ENCODE measurements at places on chromosomes 3 and 15.
A peak's percentile ranks its signal among the peaks of the same experiment; 100 is the strongest.

GRCh38 chr3:126880901-126881300 lies 102.0 kb upstream of the PLXNA1 start:
- no peak for DNase-seq

DNA sequence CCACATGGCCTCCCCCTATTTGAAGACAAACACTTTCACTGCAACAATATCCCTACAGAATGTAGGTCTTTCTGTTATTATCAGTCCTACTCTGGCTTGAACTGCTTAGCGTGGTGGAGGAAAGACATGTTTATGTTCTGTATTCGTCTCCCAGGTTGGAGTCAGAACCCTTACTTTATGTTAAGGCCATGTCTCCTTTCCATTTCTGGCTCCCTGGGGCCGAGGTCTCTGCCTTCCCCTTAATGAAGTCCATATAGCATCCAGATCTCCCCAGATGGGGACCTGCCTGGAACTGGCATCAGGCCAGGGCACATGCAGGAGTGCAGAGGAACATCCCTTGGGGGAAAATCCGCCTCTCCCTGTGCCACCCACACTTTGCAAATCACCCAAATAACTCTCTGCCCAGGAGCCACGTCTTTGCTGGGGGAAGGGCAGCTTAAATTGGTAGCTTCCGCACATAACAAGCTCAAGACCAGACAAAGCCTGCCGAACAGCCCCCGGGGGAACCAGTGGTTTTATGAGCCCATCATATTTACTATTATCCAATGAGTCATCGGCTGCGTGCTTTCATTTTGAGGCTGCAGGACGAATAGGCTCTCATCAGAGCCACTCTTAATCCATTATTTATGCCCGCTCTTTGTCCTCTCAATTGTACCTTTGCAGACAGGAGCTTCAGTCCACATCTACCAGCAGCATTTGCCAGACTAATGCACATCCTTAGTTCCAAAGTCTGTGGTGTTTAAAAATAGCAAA lies 237.0 kb downstream of the UACA start:
- no peak for DNase-seq

- DNase-seq, result no peak
Measured at GRCh38 chr3:158159714-158160113, 49.8 kb downstream of the RSRC1 start.

GRCh38 chr3:78969483-78969882 lies 798.3 kb downstream of the ROBO1 start:
- no peak for DNase-seq

- no peak for DNase-seq
Measured at GRCh38 chr15:58241872-58242271, 103.7 kb downstream of the AQP9 start.

DNA sequence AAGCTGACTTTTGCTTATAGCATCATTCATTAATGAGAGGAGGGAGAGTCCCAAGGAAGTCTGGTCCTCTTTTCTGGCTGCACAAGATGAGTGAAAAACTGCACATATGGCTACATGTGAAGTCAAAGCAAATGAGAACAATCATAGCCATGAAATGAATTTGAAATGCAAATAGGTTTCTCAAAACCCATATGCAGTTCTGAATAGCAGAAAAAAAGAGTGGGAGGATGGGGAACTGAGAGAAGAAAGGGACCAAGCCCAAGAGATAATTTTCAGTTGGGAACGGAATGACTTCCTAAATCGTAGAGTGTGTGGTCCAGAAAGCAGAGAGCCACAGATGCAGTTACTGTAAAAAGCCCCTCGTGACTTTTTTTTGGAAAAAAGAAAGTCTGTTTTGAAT lies 66.3 kb downstream of the GTPBP8 start:
- DNase-seq, result no peak

GRCh38 chr3:9915254-9916141 lies 1.4 kb upstream of the IL17RC start:
- peak; percentile 88 for DNase-seq

DNA sequence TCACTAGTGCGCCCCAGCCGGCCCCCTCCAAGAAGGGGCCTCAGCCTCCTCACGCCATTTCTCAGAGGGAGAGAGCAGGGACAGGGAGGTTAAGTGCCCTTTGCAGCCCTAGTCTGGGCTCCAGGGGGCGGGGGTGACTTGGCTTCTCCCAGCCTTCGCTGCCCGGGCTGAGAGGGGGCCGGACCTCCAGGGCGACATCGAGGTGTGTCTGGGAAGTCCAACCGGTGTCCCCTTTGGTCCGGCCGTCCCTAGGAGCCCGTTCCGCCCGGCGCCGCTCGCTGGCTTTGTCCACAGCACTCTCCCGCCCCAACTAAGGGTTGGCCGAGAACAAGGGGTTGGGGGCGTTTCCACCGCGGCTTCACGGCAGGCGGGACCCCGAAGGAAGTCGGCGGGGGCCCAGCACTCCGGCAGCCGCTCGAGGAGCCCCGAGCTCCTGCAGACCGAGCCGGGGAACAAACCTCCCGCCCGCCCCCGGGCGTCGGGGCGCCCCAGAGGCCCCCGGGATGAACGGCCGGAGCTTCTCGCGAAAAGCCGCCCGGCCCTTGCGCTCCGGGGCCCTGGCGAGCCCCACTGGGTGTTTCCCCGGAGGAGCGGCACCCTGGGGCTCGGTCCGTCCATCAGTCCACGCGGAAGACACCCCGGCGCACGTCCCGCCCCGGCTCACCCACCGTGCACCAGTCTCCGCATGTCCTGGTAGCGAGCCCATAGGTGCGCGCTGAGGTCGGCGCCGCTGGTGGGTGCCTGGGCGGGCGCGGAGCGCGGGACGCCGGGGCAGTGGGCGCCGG lies 627 bp downstream of the NT5DC2 start:
- DNase-seq, result peak; percentile 40

DNA sequence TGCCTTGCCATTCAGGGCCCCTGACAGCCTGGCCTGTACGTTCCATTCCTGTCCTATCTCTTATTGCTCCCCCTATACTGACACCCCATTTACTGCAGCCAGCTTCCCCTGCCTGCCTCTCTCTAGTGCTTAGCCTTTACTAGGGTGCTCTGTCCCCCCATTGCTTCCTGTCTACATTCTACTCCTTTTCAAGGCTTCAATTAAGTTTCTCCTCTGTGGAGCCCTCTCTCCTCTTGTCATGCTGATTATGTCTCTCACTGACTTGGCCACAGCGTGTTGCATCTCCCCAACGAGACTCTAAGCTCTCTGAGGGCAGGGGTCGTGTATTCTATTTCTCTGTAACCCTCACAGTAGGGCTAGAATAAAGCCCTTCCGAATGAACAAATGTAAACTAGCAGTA lies 185.2 kb downstream of the RPLP1 start:
- no peak for DNase-seq

DNA sequence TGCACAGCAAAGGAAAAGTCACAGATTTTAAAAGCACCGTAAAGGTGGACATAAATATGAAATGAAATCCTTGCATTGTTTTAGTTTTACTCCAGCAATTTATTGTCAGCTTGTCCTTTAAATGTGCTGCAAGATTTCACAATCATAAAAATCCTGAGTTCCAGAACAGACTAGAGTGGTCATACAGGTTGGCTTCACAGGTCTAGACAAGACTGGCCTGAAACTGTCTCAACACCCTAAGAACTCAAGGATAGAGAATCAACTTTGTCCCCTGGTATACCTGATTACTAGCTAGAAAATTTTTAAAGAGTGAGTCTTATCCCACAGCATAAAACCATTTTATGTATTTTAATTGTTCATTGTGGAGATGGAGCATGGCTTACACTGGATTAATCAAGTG lies 521.7 kb upstream of the MCTP2 start:
- no peak for DNase-seq

DNA sequence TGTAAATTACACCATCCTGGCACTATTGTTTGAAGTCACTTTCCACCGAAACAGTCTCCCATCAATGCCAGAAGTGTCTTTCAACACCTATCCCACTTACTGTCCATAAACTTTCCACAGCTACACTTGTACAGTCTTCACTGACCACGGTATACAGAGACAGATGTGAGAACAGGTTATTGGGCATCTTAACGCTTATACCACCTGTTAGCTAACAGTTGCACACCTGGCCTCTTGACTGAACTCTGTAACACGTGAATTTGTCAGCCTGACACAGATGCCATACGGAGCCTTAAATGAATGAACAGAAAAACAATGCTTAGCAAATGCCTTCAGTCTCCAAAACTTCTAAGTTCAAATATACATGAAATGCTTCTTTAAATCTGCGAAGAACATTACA lies 440.5 kb downstream of the SHQ1 start:
- DNase-seq, result no peak

DNA sequence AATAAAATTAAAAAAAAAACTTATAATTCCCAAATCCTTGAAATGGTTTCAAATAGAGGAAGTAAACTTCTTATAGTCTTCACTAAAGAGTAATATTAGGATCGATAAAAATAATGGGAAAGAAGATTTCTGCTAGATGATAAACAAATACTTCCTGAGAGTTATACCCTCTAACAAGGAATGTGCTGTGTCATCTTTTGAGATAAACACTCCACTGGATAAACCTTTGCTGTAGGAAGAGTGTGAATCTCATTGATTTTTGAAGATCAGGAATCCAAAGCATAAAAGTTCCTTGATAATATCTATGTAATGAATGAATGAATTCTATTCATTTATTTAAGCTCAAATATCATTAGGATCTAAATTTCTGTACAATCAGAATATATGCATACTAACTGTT lies 161.0 kb upstream of the GBE1 start:
- no peak for DNase-seq

GRCh38 chr15:29090617-29091466 lies 178.8 kb downstream of the NSMCE3 start:
- peak; percentile 22 for DNase-seq

GRCh38 chr15:84608707-84609284 lies 8.0 kb downstream of the ZSCAN2 start:
- DNase-seq, result no peak

DNA sequence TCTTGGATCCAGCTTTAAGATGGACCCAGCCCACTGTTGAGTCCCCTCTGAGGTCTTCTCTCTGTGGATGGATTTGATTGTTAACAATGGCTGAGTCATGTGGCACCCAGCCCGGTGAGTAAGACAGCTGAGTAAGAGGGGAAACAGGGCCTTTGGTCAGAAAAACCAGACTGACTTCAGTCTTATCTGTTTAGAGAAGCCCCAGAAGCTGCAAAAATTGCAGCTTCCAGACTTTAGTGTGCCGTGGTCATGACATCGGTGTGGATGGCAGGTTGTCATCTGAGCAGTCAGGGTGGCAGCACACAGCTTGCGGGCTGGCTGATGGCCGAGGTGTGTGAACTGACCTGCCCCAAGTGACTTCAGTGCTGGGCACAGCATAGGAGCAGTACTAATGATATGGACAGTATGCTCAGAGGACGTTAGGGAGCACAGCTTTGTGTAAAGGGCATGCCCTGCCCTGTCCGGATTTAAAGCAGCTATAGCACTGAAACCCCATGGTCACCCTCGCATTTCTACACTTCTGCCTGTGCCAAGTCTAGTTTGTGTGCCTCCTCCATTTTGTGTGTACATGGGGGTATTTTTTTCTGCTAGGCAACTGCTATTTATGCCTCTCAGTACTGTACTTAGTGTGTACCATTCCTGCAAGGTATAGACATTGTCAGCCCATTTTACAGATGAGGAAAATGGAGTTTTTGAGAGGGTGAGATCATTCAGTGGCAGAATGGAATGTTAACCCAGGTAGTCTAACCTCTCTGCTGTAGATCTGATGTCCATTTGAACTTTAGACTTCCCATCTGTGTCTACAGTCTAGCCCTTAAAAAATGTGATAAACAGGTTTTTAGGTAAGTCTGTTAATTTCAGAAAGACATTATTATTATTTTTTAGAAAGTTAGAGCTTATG lies 44.4 kb downstream of the FLNB start:
- DNase-seq, result peak; percentile 93

DNA sequence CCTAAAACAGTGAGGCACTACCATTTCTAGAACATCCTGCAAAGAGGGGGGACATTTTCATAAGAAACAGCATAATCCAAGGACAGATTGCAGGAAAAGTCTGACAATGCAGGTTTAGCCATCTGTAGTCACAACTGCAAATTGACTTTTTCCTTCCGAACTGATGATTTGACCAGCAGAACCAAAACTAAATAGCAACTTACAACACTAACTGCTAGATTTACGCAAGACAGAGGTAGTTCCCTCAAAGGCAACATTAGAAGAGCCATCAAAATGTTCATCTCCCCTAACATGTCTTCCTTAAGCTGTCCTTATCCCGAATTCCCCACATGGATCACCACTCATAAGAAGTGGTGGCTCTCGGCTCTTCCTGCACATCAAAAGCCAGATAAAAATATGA lies 129.6 kb downstream of the GADL1 start:
- no peak for DNase-seq

DNA sequence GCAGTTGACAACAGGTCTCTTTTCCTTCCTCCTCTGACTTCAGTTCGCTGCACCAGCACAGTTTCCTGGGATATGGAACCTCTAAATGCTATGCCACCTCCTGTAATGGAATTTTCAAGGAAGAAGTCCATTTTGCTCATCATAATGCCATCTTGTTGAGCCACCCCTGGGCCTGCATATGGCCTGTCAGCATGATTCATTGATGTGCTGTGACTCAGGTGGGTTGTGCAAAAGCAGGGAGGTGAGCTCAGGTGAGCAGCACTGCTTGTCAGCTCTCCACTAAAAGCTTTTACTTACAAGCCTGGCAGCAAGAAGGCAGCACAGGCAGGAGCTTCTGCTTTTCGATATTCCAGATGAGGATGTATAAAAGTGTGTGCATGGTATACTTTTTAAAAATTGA lies 247.1 kb upstream of the LMCD1 start:
- no peak for DNase-seq

- no peak for DNase-seq
Measured at GRCh38 chr3:169311381-169311780, 352.1 kb downstream of the MECOM start.

- peak; percentile 74 for DNase-seq
Measured at GRCh38 chr15:65862682-65863081, 6.6 kb upstream of the RAB11A start.

- no peak for DNase-seq
Measured at GRCh38 chr15:77527831-77528231, 104.9 kb downstream of the LINGO1 start.

DNA sequence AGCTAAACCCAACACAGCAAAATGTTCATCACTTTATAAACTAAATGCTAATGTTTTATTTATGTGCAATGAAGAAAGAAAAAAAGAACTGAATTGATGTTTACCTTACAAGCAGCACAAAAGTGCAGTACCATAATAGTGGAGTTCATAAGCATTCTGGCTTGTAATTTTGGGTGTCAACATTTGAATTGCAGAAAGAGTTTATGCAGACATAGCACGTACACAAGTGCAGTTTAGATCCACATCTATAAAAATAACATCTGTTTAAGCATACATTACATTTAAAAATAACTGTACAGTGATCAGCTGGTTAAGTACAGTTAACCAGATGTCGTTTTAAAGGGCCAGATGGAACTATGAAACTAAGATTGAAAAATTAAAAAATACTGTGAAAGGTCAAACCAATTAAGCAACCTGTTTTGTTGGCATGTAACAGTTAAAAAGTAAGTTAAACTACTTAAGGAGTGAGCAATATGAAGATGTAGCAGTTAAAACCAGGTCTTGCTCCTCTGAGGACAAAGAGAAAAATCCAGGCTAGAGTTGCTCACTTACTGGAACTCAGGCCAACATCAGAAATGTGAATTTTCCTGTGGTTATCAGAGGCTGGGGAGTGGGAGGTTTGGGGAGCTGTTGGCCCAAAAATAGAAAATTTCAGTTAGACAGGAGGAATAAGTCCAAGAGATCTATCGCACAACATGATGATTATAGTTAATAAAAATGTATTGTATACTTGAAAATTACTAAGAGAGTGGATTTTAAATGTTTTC lies 204.9 kb upstream of the MDFIC2 start:
- DNase-seq, result no peak

All from RKO (cell line).